ENCODE measurements at places on chromosomes 2 and 18.
A peak's percentile ranks its signal among the peaks of the same experiment; 100 is the strongest.

DNA sequence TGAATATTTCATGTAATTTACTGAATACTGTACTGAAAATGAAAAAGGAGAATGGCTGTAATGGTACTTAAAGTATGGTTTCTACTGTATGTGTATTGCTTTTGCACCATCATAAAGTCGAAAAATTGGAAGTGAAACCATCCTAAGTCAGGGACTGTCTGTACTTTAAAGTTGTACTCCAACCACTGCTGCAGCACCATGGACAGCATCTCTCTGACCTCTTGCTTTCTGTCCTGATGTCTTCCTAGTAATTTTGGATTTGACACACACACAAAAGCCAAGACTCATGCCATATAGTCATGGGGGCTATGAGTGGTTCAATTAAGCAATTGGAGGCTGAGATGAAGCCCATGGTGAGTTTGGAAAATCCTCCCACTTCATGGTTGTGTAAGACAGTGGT, 256.3 kb upstream of the PKDCC start:
- DNase-seq: peak; percentile 46

DNA sequence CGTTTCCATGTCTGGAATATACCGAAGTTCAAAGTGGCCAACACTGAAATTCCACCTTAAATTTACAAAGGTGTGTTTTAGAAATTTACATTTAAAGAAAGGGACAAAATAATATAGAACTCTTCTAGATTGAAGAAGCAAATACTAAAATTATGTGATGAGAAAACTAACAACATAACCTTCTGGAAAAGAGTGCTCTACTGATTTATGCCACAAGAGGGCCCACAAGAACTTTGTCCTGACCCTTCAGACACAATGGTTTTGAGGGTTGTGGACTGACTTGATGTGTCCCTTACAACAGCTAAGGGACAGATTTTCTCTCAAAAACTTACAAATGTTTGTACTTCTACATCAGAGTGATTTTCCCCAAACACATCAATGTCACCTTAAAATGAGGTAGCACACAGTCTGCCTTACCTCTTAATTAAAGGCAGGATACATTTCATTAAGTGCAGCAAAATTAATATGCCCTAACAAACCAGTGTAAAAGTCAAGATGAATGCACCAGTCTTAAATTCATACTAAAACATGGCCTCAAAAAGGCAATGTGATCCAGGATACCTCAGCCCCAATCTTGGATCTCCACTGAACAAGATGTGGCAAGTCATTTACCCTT, 36.2 kb downstream of the EIF2AK3 start:
- DNase-seq: peak; percentile 65

GRCh38 chr2:158965641-158966040, 2.8 kb upstream of the TANC1 start:
- no peak for DNase-seq

DNA sequence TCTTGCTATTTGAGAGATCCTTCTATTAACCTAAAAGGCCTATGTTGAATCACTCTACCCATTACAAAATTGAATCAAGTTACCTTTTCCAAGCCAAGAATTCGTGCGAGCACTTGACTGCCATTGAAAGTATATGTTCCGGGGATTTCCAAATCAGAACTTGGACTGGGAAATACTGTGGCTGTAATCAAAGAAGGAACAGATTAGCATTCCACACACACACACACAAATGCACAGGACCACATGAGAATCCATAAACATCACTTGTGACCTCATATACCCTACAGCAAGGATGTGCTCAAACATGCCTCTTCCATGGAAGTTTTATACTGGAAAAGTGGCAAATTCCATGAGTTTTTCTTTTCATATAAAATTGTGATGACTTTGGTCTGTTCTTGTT, 86.0 kb downstream of the ABCA12 start:
- no peak for DNase-seq

Measured in astrocyte of the spinal cord (primary cell).